Osteocyte (in vitro differentiated cells): ENCODE measurements at places on chromosomes 5 and 9.
A peak's percentile ranks its signal among the peaks of the same experiment; 100 is the strongest.

GRCh38 chr5:78019744-78020143 lies 243.6 kb upstream of the TBCA start:
- no peak for DNase-seq

DNA sequence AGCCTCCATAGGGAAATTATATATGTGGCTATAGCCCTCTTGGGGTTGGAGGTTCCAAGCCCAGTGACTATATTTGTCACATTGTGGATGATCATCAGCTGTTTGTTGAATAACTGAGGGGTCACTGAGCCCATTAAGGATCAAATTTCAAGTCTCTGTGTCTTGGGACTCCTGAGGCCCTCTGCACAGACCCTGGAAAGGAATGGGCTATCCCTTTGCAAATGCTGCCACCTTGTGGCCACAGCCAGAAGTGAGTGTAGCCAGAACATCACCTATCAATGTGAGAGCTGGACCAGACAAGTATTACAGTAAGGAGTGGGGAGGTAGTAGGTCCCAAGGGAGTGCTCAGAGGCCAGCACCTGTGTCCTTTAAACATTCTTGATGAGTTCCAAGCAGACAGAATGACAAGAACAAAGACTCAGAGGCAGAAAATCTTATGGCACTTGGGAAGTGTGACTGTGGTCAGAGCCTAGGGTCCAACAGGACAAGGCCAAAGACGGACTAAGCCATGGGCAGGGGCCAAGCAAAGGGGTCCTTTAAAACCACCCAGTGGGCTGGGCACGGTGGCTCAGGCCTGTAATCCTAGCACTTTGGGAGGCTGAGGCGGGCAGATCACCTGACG lies 8.2 kb downstream of the RPP25L start:
- peak; percentile 92 for DNase-seq

DNA sequence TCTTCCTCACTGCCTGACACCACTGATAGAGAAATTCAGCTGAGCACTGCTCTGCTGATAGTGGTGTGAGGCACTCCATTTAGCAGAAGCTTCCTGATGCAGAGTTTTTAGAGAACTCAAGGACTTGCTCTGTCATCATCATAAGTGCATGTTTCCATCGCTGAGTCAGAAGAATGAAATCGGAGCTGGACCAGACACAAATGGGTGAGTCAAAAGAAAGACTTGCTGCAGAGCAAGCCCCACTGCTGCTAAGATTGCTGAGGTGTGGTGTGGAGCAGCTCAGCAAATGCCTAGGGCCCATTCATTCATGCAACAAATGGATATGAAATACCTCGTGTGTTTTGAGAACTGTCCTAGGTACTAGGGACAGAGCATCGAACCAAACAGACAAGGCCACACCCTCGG lies 410.2 kb upstream of the SLC30A5 start:
- no peak for DNase-seq

DNA sequence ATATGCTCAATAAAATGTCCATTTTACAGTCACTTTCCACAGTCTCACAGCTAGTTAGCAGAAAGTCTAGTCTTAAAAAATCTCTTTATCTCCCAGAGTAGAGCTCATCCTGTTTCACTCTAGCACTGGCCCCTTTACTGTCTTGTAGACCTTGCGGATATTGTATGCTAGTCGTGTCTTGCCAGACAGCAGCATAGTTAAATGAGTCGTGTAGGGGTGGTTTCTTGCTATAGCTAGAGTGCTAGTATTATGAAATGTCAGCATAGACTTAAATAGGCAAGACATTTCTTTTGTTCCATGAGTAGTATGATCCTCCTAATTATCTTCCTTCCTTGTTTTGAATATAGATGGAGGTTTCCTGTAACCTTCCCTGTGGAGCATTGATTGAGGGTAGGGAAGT lies 77.4 kb downstream of the C7 start:
- DNase-seq, result no peak

- no peak for DNase-seq
Observed at GRCh38 chr9:91766315-91767069, 183.5 kb downstream of the ROR2 start.

- DNase-seq, result no peak
Observed at GRCh38 chr5:63822614-63823013, 139.6 kb downstream of the HTR1A start.

DNA sequence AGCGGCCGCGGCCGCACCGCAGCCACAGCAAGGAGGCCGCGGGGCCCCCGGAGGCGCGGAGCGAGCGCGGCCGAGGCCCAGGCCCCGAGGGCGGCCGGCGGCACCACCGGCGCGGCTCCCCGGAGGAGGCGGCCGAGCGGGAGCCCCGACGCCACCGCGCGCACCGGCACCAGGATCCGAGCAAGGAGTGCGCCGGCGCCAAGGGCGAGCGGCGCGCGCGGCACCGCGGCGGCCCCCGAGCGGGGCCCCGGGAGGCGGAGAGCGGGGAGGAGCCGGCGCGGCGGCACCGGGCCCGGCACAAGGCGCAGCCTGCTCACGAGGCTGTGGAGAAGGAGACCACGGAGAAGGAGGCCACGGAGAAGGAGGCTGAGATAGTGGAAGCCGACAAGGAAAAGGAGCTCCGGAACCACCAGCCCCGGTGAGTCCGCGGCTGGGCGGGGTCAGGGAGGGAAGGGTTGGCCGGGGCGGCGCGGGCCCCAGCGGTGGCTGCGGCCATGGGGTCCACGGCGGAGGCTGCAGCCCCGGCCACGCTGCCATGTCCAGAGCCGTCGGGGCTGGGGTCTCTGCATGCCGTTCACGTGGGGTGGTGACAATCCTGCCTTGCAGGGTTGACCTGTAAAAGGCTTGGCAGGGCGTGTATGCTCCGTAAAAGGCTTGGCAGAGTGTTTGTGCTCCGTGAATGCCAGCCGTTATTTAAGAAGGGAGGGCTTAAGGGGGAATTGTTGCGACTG lies 146.0 kb downstream of the CACNA1B start:
- DNase-seq, result peak; percentile 83
